Urothelium cell line (cell line): ENCODE measurements at places on chromosomes 11 and 22.

- no peak for DNase-seq
Measured at GRCh38 chr11:122100037-122100755, 15.8 kb downstream of the BLID start.

DNA sequence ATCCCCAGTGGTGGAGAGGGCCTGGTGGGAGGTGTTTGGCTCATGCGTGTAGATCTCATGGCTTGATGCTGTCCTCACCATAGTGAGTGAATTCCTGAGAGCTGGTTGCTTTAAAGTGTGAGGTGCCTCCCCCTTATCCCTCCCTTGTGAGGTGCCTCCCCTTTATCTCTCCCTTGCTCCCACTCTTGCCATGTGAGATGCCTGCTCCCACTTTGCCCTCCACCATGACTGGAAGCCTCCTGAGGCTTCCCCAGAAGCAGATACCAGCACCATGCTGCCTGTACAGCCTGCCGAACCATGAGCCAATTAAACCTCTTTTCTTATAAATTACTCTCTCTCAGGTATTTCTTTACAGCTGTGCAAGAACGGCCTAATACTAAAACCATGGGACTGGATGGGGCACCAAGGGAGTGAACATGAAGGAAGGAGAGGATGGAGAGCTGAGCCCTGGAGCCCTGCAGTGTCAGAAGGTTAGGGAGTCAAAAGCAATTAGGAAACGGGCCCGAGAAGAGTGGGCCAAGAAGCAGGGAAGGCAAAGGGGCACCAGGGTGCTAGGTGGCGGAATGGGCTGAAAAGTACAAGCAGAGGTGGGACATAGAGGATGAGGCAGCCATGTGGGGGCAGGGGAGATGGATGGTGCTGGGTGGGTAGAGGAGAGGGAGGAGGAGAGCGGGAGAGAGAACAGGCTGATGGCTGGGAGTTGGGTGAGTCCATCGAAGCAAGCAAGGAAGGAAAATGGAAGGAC is 9.4 kb downstream of the IFITM10 start:
- no peak for DNase-seq

- DNase-seq: no peak
Measured at GRCh38 chr11:44944853-44945235, 5.8 kb downstream of the TP53I11 start.

GRCh38 chr22:46730568-46731245 is 7.3 kb downstream of the CERK start:
- no peak for DNase-seq

DNA sequence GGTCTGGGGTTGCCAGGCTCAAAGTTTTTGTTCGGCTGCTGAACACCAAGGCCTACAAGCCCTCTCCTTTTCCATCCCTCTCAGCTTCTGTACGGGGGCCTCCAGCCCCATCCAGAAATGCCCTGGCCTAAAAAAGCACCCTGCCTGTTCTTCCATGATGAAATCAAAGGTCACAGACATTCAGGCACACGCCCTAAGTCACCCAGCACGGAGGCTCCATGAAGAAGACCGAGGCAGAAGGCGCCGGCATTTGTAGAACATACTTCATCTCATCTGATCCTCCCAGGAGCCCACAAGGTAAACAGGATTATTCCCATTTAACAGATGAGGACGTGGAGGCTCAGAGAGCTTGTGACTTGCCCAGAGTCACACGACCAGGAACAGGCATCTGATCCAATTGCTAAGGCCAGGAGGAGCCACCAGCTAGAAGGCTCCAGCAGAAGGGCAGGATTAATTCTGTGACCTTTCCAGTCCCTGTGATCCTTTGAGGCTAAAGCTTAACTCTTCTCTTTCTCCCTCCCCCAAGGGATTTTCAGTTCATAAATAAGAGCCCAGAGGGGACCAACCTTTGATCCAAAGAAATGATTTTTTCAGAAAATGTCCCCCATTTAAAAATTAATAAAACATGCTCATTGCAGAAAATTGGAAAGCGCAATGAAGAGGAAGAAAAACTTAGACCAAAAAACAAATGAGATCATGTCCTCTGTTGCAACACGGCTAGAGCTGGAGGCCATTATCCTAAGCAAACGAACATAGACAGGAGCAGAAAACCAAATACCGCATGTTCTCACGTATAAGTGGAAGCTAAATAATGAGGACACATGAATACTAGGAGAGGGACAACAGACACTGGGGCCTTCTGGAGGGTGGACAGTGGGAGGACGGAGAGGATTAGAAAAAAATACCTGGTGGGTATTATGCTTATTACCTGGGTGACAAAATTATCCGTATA is 38.7 kb downstream of the CYTH4 start:
- no peak for DNase-seq

- no peak for DNase-seq
Measured at GRCh38 chr22:31625661-31626426, 36.2 kb downstream of the PISD start.

DNA sequence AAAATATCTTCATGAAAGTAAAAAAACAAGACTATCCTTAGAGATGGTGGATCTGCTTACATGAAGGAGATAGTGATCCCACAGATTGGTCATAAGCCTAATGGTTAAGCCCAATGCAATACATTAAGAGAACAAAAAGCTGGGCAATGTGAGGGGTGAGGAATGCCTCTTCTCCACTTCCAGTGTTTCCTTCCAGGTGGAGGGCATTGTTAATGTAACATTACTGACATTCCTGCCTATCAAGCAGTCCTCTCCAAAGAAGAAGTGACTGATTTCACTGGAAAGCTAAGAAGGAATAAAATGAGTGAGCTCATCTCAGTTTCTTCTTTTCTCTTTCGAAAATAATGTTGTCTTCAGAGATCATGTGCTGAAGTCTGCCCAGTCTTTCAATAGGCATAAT is 207.8 kb downstream of the RAB38 start:
- no peak for DNase-seq

- peak; percentile 1 for DNase-seq
Measured at GRCh38 chr11:65214212-65214845, 32.6 kb downstream of the CAPN1 start.

GRCh38 chr22:32967386-32968101 is 90.6 kb downstream of the SYN3 start:
- DNase-seq: no peak

DNA sequence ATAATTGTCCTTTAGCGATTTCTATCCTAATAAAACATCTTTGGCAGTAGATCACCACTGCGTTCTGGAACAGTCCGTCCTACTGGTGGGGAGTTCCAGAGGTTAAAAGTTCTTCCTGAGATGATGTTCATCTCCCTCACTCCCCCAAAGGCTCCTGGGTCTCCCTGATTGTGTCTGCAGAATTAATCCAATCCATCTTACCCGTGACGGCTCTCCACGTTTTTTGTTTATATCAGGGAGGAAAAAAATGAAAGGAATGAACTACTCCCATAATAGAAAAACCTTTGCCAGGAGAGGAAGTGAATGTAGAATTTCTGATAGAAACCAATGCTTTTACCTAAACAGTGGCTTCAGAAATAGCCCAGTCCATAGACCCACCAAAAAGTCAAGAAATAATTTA is 81.6 kb downstream of the LARGE1 start:
- no peak for DNase-seq

DNA sequence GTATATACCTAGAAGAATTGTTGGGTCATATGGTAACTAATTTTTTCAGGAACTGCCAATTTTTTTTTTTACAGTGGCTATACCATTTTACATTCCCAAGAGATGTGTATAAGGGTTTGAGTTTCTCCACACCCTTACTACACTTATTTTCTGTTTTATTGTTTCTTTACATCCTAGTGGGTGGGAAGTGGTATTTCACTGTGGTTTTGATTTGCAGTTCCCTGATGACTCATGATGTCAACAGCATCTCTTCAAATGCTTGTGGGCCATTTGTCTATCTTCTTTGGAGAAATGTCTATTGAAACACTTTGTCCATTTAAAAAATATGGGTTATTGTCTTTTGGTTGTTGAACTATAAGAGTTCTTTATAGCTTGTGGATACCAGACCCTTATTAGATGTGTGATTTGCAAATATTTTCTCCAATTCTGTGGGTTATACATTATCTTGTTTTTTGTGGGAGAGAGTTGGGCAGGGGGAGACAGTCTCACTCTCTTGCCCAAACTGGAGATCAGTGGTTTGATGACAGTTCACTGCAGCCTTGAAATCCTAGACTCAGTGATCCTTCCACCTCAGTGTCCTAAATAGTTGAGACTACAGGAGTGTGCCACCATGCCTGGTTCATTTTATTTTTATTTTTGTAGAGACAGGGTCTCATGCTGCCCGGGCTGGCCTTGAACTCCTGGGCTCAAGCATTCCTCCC is 30.3 kb upstream of the PISD start:
- no peak for DNase-seq

GRCh38 chr22:39917776-39918495 is 17.1 kb downstream of the GRAP2 start:
- no peak for DNase-seq

DNA sequence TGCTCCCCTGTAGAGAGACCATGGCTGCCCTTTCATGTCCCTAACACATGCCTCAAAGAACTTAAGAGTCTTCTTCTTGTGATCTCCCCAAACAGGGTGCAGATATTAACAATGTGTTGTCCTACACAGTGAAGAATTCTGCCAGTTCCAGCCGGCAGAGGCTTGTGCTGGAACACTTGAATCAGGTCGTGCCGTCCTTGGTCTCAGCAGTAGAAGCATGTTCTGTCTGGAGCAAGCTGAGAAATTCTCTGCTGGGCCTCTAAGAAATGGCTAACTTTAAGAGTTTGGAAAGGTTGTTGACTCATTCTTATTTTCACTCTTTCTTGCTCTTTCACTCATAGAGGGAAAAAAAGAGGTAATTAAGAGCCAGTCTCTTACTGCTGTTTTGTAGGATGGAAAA is 71.1 kb upstream of the SLC25A18 start:
- no peak for DNase-seq

DNA sequence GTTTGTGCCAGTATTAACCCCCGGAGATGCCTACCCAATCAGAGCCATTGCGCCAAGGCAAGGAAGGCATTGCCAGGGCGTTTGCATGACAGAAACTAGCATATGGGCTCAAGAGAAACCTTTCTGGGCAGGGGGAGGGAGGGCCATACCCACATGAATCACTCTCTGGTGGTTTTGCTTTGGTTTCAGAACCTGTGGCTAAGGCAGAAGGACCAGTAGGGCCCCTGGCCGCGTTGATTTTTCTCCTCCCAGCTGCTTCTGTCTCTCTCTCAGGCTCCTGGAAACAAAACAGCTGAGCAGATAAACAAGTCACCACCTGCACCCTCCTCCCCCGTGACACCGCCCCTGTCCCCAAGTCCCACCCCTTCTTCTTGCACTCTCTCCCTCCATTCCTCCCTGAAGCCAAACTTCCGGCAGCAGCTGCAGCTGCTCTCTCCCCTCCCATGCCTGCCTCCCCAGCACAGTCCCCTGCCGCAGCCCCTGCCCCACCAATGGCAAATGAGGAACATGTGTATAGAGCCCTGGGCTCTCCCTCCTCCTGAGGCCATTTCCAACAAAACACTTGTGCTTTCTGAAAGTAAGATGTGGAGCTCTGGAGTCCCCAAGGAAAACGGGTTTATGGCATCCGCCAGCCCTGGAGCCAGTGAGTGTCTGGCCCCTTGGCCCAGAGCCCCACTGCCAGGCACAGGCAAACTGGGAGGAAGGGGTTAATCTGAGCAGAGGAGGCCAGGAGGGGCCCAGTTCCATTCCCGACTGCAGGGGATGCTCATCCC is 39.0 kb upstream of the ADA2 start:
- DNase-seq: peak; percentile 14

GRCh38 chr11:72224564-72225410 is at the start of gene INPPL1:
Gene INPPL1 (plus strand): TSS chr11:72224767. CDS start chr11:72224985, 218 bp downstream.
- DNase-seq: peak; percentile 44

DNA sequence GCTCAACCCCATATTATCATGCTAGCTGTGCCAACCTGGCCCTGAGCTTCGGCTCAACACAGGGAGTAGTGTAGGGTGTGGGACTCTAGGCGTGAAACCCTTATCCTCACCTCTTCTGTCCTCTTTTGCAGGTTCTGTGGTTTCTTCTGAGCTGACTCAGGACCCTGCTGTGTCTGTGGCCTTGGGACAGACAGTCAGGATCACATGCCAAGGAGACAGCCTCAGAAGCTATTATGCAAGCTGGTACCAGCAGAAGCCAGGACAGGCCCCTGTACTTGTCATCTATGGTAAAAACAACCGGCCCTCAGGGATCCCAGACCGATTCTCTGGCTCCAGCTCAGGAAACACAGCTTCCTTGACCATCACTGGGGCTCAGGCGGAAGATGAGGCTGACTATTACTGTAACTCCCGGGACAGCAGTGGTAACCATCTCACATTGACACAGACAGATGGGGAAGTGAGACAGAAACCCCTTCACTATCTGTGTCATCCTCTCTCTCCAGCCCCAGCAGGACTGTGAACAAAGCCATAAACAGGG is 76.4 kb downstream of the GGTLC2 start:
- DNase-seq: no peak

DNA sequence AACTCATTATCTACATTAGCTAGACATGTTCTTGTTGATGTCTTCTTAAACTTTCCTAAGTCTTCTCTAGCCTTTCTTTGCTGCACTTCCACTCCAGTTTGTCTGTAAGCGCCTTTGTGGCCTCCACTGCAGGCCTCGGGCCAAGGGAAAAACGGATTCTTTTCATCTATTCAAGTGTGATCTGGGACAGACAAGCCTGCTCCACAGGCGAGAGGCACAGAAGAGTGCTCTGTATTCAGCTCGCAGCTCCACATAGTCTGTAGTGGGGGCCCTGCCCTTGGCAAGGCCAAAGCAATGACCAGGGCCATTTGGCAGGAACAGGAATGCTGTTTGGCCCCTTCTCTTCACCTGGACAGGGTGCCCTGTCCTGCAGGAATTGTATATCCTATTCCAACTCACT is 84.1 kb upstream of the BARX2 start:
- no peak for DNase-seq

DNA sequence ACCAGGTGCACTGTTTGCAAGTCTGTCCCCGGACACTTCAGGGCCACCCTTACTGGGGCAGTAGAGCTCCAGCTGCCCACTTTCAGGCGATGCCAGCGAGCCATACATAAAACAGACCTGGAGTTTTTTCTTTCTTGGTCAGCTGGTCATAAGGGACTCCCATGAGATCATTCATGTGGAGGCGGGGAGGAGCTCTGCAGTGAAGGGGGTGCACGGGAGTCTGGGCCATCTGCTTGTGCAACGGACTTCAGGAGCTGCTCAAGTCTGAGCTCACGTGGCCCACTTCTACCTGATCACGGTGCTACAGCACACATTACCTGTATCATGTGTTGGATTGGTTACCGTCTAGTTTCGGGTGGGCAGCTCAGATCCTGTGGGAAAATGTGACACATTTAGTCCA is 9.2 kb upstream of the MRGPRF start:
- no peak for DNase-seq
